Anterior cingulate cortex (tissue), 58 donors: ENCODE measurements at places on chromosomes 12 and 14.

DNA sequence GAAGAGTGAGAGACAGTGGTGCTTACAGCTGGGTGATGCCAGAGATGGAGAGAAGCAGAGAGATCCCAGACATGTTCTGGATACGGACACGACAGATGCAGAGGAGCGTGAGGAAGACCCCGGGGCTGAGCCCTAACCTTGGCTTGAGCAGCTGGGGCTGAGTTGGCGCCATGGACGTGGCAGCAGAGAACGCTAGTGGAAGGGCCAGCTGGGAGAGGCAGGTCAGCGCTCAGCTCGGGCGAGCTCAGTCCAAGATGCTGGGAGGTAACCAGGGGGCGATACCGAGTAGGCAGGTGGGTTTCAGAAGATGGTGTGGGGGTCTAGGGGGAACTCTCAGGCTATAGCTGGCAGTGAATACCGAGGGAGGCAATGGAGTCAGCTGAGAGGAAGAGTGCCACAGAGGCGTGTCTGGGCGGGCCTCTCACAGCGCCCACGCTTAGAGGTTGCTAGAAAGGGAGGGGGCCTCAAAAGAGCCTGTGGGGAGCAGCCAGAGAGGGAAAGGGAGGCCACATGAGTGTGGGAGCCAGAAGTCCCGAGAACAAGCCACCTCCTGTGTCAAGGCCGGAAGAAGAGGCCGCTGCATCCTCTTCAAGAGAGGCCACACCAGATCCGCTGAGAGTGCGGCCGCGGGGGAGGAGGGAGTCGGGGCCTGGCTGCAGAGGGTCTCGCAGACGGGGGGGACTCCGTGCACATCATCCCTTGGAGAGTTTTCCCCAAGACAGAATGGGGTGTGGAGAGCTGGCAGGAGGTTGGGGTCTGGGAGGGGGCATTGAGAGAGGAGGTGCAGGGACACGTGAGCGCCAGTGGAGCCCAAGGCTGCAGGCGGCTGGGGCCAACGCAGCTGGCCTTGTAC lies 57.0 kb upstream of the DIO3 start:
- no peak for DNase-seq

DNA sequence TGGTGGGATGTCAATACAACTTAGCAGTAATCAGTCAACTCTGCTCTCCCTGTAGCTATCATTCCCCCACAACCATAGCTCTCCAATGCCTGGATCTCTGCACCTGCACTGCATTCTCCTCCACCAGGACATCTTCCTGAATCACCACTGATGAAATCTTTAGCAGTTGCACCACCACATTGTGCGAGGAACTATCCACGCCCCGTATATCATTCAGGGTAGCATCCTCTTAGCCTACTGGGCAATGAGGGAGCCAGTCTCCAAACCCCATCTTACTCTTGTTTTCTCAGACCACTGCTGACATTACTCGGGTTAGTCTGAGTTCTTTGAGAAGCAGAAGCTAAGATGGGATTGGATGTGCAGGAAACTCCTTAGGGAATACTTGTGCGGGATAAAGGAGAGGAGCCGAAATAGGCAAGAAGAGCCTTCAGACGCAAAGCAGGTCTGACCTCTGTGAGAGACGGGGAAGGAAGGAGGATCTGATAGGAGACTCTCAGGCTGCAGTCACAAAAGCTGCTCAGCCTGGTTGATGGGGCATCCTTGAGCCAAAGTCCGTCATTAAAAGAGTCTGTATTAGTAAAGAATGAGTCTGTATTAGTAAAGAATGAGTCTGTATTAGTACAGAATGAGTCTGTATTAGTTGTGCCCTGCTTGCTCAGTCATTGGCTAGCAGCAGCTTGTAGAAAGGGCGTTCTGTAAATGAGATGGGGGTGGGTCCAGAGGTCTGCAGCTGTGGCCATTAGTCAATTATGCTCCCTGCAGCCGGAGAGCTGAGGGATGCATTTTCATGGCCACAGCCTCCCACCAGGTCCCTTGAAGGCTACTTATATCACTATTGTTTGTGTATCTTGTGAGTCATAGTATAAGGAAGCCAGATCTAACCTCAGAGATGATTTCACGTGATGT lies 49.6 kb upstream of the RASSF3 start:
- no peak for DNase-seq

DNA sequence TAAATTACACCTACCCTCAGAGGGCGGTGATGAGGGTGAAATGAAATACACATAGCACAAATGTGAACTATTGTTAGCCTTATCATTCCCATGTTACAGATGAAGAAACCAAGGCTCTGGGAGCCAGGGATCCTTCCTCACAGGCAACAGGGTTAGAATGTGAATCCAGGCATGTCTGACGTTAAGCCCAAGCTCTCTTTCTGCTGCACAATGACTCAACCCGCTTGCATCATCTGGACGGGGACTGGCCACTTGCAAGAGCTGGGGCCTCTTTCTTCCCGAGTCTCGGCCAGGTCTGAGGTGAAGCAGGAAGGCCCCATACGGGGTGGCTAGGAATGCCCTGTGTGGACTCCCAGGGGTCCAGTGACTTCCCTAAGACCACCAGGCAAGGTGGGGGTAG lies 105.2 kb downstream of the RBM19 start:
- no peak for DNase-seq

GRCh38 chr12:124902916-124903315 lies 11.5 kb downstream of the UBC start:
- no peak for DNase-seq

- no peak for DNase-seq
Measured at GRCh38 chr12:19205120-19205519, 75.6 kb downstream of the PLEKHA5 start.
